ENCODE measurements at places on chromosomes 11 and 22.

- peak; percentile 29 for DNase-seq
Measured at GRCh38 chr11:128302425-128303186, 284.8 kb downstream of the ETS1 start.

DNA sequence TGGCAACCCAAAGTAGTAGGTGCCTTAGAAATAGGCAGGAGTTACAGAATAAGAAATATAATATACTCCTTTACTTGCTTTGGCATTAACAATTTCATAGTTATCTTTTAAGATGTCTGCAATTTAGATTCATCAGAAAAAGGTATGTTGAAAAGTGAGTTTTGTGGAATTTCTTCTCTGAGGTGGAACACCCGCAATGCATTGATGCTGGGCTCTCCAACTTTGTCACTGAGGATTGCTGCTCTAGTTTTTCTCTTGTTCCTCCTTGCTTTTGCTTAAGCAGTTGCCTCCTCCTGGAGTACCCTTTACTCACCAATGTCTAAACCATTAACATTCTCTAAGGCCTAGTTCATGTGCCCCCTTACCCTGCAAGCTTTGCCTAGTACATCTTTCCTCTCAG lies 14.1 kb upstream of the ME3 start:
- DNase-seq: no peak

- DNase-seq: no peak
Measured at GRCh38 chr11:130001461-130002351, 929 bp downstream of the PRDM10 start.

DNA sequence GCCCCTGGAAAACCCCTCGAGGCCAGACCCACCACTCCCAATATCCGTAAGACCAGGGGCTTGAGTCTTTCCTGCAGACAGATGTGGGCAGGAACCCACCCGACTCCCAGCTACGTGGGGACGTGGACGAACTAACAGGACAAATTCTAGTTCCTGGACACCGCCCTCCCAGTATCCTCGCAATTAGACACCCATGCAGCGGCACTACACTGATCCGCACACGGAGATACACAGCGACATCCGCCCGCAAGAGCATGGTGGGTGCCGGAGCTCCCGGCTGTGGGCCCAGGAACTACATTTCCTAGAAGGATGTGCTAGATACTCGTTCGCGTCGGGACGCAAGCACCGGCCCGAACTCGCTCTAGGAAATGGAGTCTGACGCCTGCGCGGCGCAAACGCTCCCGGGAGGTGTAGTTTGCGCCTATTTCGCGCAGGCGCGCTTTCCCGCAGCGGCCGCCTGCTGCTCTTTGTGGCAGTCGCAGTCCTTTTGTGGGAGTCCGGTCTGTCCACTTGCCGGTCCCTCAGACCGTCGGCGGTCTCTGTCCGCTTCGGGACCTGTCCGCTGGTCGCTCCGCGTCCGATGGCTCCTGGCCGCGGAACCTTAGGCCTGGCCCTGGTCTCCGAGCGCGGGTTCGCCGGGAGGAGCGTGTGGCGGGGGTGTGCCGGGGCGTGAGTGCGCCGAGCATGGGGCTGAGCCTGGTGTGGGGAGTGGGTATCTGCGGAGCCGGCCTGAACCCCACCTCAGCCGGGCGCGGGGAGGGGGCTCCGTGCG lies at the start of gene ZNF74:
ZNF74 (plus strand) TSS at position 447 of the 772 bp plus-strand sequence. CDS start 478 bp downstream, outside the sequence.
- DNase-seq: peak; percentile 85

GRCh38 chr22:27434898-27435297 lies 366.7 kb downstream of the MN1 start:
- DNase-seq: no peak

- no peak for DNase-seq
Measured at GRCh38 chr11:11189506-11189905, 163.5 kb downstream of the CSNK2A3 start.

DNA sequence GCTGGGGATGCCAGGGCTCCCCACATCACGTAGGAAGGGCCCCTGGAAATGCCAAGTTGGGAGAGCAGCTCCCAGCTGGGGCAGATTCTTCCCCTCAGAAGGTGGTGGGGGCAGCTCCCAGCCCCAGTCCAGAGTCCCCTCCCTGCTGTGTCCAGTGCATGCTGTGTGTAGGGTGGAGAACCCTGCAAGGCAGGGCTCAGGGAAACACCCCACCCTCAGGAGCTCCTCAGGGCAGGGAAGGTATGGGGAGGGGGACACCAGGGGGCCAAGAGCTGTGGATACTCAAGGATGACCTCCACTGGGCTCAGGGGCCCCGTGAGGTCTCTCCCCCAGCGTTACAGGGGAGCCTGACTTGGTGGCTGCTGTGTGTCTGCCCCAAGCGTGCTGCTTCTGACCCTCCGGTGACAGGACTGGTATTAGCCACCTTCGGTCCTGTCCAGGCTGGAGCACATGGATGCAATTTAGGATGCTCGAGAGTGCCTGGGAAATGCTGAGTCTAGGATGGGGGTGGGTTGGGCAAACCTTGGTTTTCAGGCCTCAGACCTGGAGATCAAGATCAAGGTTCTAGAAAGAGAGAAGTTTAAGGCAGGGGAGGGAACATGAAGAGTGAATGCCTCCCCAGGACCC lies 16.1 kb upstream of the CABP7 start:
- DNase-seq: no peak

DNA sequence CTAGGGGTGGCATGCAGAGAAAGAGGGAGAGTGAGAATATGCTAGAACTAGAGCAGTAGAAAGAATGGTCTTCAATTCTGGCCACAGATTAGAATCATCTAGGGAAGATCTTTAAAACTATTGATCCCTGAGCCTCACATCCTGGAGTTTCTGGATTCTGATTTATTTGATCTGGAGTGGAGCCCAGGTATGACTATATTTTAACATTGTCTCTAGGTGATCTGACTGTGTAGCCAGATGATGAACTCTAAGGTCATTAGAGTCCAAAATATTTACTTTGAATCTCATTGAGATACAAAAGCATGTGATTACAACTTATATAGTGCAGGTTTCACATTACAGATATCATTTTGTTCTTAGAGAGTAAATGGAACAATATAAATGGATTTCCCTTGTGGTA lies 79.7 kb downstream of the FDX1 start:
- DNase-seq: no peak

DNA sequence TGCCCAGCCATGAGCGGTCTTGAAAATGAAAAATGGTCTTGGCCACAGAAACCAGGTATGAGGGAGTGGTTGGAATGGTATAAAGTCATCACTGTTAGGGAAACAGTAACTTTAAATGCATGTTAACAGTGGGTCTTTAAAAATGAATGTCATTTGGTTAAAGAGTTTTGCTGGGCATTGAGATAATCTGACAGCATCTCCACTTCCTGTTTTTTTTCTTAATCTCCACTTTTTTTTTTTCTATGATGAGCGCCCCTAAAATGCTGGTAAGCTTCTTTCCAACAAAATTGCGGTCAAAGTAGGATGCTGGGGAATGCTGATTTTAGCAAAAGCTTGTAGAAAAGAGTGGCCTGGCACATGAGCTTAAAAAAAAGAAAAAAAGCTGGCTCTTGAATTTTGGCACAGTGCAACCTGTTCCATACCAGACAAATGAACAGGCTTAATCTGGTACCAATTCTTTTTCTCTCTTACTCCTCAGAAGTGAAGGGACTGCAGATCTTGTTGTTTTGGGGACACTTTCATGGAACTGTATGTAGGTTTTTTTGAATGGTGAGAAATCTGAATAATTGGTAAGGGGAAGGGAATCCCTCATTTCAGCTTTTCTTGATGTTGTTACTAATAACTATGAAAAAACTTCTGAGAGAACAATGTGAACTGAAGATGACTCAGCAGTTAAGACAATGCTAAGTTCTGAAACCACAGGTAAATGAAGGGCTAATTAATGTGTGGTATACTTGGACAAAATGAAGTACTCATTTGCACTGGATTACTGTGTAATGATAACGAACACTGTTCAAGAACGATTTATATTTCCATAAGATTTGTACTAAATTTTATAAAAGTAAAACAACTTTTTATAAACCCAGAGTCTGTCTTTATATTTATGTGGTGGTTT lies 3.1 kb upstream of the ARHGEF12 start:
- DNase-seq: no peak

DNA sequence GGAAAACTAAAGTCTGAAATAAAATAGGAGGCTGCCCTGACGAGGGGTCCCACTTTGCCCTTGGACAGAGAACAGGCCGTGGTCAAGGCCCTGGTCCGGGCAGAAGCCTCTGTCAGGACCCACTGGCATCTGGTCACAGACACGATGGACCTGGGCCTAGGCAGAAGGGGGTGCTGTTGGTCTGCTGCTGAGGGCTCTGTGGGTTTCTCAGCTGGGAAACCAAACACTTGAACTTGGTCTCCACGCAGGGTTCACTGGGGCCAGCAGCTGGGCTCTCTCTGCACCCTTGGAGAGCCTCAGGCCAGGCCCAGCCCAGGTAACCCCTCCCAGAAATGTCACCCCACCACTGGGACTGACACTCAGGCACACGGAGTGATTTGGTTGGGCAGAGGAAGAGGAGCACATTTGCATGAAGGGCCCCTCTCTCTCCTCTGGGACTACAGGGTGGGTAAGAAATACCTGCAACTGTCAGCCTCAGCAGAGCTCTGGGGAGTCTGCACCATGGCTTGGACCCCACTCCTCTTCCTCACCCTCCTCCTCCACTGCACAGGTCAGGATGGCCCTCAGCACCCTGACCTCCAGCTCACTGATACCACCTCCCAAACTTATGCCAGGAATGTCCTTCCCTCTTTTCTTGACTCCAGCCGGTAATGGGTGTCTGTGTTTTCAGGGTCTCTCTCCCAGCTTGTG lies 48.1 kb upstream of the TOP3B start:
- no peak for DNase-seq

Measured in stimulated activated CD4-positive, alpha-beta T cell treated with anti-CD3 and anti-CD28 coated beads, Interleukin-4, amount 100 ng/mL, for 1 hour (primary cell).